ENCODE measurements at places on chromosomes 11 and 22.

- DNase-seq: no peak
Measured at GRCh38 chr22:33440756-33441155, 382.6 kb upstream of the SYN3 start.

- no peak for DNase-seq
Measured at GRCh38 chr11:122809866-122810265, 28.4 kb upstream of the CRTAM start.

- DNase-seq: no peak
Measured at GRCh38 chr11:2525941-2526807, 81.4 kb downstream of the KCNQ1 start.

GRCh38 chr11:94654201-94654600 is 87.0 kb downstream of the PIWIL4 start:
- DNase-seq: no peak

GRCh38 chr11:86624366-86624765 is 48.0 kb downstream of the ME3 start:
- DNase-seq: no peak

DNA sequence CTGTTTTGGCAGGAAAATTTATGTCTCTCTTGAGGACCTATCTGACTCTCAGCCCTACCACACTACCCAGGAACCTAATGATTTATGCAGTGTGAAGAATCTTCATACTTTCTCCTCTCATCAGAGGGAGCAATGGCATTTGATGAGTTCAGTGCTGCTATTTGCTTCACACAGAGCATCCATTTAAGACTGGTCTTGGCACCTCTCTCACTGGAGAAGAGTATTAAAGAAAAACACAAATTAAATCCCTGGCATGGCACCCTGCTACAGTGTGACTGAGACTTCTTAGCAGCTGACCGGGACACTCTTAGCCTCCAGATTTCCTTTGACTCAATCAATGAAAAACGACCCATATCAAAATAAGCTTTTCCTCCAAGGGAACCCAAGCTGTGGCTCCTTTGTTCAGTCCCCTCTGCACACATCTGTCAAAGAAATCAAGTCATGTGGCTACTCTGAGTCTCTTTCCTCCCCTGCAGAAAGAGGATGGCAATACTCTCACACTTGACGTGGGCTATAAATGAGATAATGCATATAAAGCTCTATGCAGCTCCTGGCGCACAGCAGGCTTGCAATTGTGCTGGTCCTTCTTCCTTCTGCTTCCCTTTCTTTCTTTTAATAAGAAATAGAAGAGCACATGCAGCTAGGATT is 186.1 kb upstream of the E2F8 start:
- no peak for DNase-seq
